ENCODE measurements at places on chromosomes 11 and 22.

- DNase-seq, result peak; percentile 66
Measured at GRCh38 chr11:102924851-102925380, 30.6 kb downstream of the MMP13 start.

DNA sequence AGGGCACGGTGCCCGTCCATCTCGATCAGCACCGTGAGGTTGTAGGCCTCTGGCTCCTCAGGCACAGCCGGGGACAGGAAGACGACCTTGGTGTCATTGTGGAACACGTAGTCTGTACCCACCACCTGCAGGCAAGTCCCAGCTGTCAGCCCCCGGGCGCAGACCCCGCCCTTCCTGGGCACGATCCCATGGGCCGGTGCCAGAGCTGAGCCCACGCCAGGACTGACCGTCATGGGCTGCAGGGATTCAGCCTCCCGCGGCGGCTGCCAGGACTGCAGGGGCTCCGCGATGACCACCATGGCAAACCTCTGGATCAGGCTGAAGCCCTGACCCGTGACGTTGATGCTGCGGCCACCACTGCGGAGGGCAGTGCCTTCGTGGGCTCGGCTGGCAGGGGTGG, 11.8 kb upstream of the MAPK11 start:
- DNase-seq, result peak; percentile 75

- DNase-seq, result no peak
Measured at GRCh38 chr22:37940698-37941376, 12.6 kb downstream of the C22orf23 start.

GRCh38 chr11:32962016-32962415, 53.7 kb upstream of the DEPDC7 start:
- DNase-seq, result no peak

- no peak for DNase-seq
Measured at GRCh38 chr11:29009426-29009825, 901.2 kb downstream of the METTL15 start.

DNA sequence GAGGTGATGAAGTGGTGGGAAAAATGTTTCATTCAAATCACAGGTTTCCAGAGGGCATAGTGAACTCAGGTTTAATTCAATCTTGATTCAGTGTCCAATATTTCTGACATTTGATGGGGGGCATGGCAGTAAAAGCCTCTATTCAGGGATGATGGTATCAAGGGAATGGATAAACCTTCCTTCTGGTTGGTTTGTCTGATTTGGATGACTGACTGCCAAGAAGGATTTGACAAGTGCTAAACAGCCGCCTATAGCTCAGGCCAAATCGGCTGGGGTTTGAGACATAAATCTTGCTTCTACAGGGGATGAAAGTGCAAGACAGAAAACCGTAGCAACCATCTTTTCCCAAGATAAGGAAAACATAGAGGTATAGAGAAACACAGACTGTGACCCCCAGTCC, 121.8 kb upstream of the C11orf87 start:
- DNase-seq, result no peak

DNA sequence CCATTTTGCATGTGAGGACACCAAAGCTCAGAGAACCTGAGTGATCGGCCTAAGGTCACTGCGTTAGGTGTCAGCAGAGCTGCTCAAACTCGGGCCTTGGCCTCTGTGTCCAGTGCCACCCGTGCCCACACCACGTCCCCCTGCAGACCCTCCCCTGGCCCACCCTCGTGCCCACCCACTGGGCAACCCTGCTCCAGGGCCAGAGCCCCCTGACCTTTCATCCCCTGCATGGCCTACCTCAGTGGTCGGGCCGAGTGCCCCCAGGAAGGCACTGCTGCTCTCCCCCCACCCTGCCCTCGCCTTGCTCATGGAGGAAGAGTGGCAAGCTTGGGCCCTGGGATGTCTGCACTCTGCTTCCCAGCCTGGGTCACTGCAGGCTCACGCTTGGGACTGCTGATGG, 17.7 kb downstream of the B3GAT1 start:
- no peak for DNase-seq
